BJ (cell line): ENCODE measurements at places on chromosomes 3 and 15. TPM values are rescaled to one million over a fixed set of nuclear protein-coding genes. Genes with fewer than 3 reads are reported as not detected.

AMT gene
- 6.3 and 9.1 TPM in 2 replicates for polyA plus RNA-seq

TMEM266 gene
- polyA plus RNA-seq = 0.07 and 0.18 TPM in 2 replicates

DMXL2 gene
- polyA plus RNA-seq = 3.8 and 9.1 TPM in 2 replicates

MOBP gene
- not detected in 2 replicates for polyA plus RNA-seq

TTBK2 gene
- polyA plus RNA-seq = 3.3 and 5.8 TPM in 2 replicates

VGLL3 gene
- 59.3 and 98.8 TPM in 2 replicates for polyA plus RNA-seq

SCAPER gene
- polyA plus RNA-seq = 2.3 and 2.6 TPM in 2 replicates

INAFM2 gene
- polyA plus RNA-seq = 7.3 and 12.8 TPM in 2 replicates

POTEB gene
- polyA plus RNA-seq = not detected in 2 replicates

COL6A5 gene
- polyA plus RNA-seq = not detected in 2 replicates

LMOD3 gene
- polyA plus RNA-seq = not detected in 2 replicates

GPR176 gene
- 241 and 319 TPM in 2 replicates for polyA plus RNA-seq

NR1I2 gene
- polyA plus RNA-seq = not detected in 2 replicates

SH2D7 gene
- polyA plus RNA-seq = not detected in 2 replicates

C3orf22 gene
- not detected in 2 replicates for polyA plus RNA-seq

CACNA2D2 gene
- polyA plus RNA-seq = 0.04 and 0.11 TPM in 2 replicates

MEIS2 gene
- 44.4 and 54.1 TPM in 2 replicates for polyA plus RNA-seq

GORASP1 gene
- polyA plus RNA-seq = 58.3 and 87.0 TPM in 2 replicates

ZBBX gene
- polyA plus RNA-seq = not detected in 2 replicates

CPNE9 gene
- not detected in 2 replicates for polyA plus RNA-seq

PP2D1 gene
- not detected in 2 replicates for polyA plus RNA-seq

PPP1R14D gene
- polyA plus RNA-seq = not detected in 2 replicates

PLIN1 gene
- polyA plus RNA-seq = 0.06 and 0.07 TPM in 2 replicates

ISLR2 gene
- polyA plus RNA-seq = 0.02 TPM in 2 replicates

CPLX3 gene
- polyA plus RNA-seq = not detected in 2 replicates

TMEM212 gene
- not detected in 2 replicates for polyA plus RNA-seq

PLAAT1 gene
- 0.13 and 0.43 TPM in 2 replicates for polyA plus RNA-seq

ALDH1A3 gene
- polyA plus RNA-seq = 1.1 TPM in 2 replicates

BFSP2 gene
- not detected in 2 replicates for polyA plus RNA-seq

SLC35A5 gene
- polyA plus RNA-seq = 29.4 and 57.7 TPM in 2 replicates

DALRD3 gene
- polyA plus RNA-seq = 46.8 and 59.6 TPM in 2 replicates

SCN11A gene
- polyA plus RNA-seq = 0.02 and 0.04 TPM in 2 replicates

TMEM89 gene
- 0.13 TPM in 1 of 2 replicates, not detected in the other for polyA plus RNA-seq

ZNF717 gene
- polyA plus RNA-seq = 7.0 and 10.5 TPM in 2 replicates

SLC28A2 gene
- polyA plus RNA-seq = not detected in 2 replicates

TRH gene
- polyA plus RNA-seq = not detected in 2 replicates

ARIH1 gene
- polyA plus RNA-seq = 46.0 and 60.6 TPM in 2 replicates

RYR3 gene
- polyA plus RNA-seq = not detected in 2 replicates

LRTM1 gene
- polyA plus RNA-seq = not detected in 2 replicates

CYP11A1 gene
- polyA plus RNA-seq = 0.63 and 0.70 TPM in 2 replicates

SRP14 gene
- 305 and 564 TPM in 2 replicates for polyA plus RNA-seq

SLC12A1 gene
- not detected in 2 replicates for polyA plus RNA-seq

EOMES gene
- polyA plus RNA-seq = not detected in 2 replicates

GAP43 gene
- 0.12 and 0.33 TPM in 2 replicates for polyA plus RNA-seq

CPNE4 gene
- polyA plus RNA-seq = not detected in 2 replicates

IFT57 gene
- polyA plus RNA-seq = 32.1 and 43.9 TPM in 2 replicates

ECE2 gene
- not detected in 2 replicates for polyA plus RNA-seq

EOGT gene
- polyA plus RNA-seq = 18.9 and 31.2 TPM in 2 replicates

GABRG3 gene
- polyA plus RNA-seq = not detected in 2 replicates

CSK gene
- 15.1 and 25.3 TPM in 2 replicates for polyA plus RNA-seq

CD96 gene
- 0.06 and 0.18 TPM in 2 replicates for polyA plus RNA-seq

LSG1 gene
- 23.9 and 35.4 TPM in 2 replicates for polyA plus RNA-seq

PAK6 gene
- not detected in 2 replicates for polyA plus RNA-seq

GOLGA6L9 gene
- polyA plus RNA-seq = 0.72 and 0.91 TPM in 2 replicates

UROC1 gene
- not detected in 2 replicates for polyA plus RNA-seq

RASL12 gene
- 0.12 and 0.16 TPM in 2 replicates for polyA plus RNA-seq

CCRL2 gene
- polyA plus RNA-seq = not detected in 2 replicates
